Skin of body (tissue), 3 donors: ENCODE measurements at places on chromosomes 7 and 10. TPM values are rescaled to one million over a fixed set of nuclear protein-coding genes. Genes with fewer than 3 reads are reported as not detected.

GRCh38 chr7:37247861-37248260 lies 200.8 kb downstream of the ELMO1 start:
- peak; percentile 71 for DNase-seq

DNA sequence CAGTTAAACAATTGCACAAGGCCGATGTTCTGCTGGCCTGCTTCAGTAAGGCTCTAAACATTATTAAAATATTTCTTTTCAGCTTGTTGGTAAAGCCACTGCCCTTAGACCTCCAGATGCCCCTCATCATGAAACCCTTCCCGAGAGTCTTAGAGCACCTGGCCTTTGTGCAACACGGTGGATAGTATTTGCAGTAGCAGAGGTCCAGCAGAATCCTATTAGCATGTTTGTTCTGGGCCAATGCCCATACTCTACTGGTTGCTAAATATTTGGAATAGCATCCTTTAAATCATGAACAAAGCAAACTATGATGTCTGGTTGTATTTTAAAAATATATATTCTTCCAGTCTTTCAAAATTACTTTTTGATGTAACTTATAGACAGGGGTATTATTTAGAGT lies 584.6 kb downstream of the CNTNAP2 start:
- no peak for DNase-seq

SKIDA1 gene
- total RNA-seq, result 1.2 TPM

ZNF425 gene
- 2.4 TPM for total RNA-seq

GRCh38 chr10:606762-607544 lies 82.5 kb downstream of the DIP2C start:
- no peak for DNase-seq

DNA sequence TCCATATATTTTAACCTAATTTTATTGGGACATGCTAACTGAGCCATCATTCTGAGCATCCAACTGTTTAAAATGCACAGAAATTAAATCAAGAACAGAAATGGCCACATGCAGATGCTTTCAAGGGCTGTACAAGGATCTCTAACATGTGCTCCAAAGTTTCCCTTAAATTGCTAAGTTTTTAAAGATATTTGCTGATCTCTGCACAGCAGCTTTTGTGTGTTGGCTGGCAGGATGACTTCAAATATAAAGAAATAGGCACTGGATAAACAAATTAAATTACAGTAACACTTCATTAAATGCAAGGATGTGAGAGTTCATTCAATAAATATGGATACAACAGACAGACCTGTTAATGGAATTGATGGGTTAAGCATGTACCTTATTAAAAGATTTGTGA lies 148.0 kb upstream of the MEOX2 start:
- DNase-seq, result no peak

DNA sequence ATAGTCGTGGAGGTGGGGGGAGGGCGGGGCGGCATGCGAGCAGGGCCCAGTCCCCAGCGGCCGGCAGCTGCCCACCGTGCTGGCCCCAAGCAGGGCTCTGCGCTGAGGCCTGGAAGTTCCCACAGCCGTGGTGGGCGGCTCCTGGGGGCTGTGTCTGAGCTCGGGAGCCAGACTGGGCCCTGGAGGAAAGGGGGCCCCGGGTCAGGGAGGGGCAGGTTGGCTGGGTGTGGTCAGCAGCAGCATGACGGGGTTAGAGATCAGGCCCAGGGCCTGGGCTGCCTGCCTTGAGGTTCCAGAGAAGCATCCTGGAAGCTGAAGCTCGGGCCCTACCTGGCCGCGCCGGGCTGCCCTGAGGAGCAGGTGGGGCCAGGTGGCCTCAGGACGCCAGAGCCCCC lies 22.1 kb downstream of the GET4 start:
- no peak for DNase-seq

DNA sequence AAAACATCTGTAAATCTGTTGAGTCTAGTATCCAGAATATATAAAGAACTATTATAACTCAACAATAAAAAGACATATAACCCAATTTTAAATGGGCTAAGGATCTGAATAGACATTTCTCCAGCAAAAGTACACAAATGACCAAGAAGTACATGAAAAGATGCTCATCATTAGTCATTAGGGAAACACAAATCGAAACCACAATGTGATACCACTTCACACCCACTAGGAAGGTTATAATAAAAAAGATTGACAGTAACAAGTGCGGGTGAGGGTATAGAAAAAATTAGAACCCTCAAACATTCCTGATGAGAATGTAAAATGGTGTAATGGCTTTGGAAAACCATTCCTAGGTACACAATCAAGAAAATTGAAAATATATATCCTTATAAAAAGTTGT lies 4.1 kb downstream of the XPNPEP1 start:
- DNase-seq, result no peak

SFMBT2 gene
- 5.8 TPM for total RNA-seq

ITGB8 gene
- 27.1 TPM for total RNA-seq

- no peak for DNase-seq
Observed at GRCh38 chr7:130961128-130961601, 227.2 kb upstream of the KLF14 start.

CALN1 gene
- 2.6 TPM for total RNA-seq
